ENCODE measurements at places on chromosomes 5 and 9.

GRCh38 chr9:133146746-133147411, 16.8 kb downstream of the GBGT1 start:
- DNase-seq: no peak

DNA sequence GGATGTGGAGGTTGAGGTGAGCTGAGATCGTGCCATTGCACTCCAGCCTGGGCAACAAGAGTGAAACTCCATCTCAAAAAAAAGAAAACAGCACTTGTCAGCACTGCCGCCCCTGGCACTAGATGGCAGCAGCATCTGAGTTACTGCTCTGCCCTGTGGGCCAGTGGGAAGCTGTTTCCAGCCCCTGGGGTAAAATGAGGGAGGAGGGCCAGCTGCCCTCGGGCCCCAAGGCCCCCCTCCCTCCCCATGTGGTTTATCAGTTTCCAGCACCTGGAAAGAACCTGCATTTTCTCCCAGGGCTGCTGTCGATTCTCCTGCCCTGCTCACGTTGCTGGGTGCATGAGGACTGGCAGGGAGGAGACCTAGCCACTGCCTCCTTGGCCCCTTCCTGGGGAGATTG, 13.2 kb upstream of the CEL start:
- DNase-seq: no peak

- DNase-seq: no peak
Observed at GRCh38 chr5:175683231-175683630, 25.4 kb downstream of the HRH2 start.

- DNase-seq: no peak
Observed at GRCh38 chr9:4517274-4517673, 27.0 kb downstream of the SLC1A1 start.

GRCh38 chr5:115209279-115209678, 39.6 kb upstream of the TRIM36 start:
- DNase-seq: peak; percentile 12

DNA sequence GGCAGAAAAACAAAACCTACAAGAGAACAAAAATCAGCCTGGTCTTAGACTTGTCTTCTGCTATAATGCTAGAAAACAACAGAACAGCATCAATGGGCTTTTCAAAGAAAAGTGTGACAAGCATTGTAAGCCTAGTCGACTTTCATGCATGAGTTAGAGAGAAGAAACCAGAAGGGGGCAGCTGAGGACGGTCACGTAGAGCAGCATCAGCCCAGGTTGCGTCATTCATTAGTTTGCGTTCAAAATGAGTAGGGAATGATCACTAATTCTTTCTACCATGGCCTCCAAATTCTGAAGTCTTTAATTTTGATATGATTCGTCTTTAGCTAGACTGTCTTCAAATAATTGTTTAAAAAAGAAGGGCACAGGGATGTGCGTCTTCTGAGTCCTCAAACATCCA, 4.7 kb upstream of the ISCA1 start:
- no peak for DNase-seq

DNA sequence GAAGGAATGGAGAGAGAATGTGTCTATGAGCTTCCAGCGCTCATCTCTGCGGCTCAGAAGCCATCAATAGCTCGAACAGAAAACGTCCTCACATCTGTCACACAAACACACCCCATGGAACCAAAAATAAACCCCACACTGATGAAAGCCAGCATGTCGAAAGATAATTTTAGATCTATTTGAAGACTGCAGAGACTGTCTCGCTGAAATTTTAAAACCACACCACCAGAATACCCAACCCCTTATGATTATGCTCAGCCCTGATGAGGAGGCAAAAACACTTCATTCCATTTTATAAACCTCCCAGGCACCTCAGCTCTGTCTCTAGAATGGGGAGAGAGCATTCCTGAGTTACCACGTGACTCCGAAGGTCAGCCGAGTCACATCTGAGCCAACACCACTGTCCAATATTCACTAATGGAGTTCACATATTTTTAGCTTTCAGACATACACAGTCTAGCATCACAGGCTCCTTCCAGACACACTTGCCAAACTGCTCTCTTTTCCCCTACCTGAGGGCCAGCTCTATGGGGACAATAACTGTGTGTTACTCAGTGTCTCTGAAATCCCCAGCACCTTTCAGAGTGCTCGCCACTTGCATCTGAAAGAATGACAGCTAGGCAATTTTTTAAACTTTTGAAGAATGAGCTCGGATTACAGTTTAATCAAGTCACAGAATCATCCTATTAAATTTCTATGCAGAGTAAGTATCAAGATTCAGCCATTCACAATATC, 63.2 kb downstream of the SERINC5 start:
- no peak for DNase-seq

GRCh38 chr9:122056484-122056883, 36.6 kb downstream of the TTLL11 start:
- DNase-seq: no peak

DNA sequence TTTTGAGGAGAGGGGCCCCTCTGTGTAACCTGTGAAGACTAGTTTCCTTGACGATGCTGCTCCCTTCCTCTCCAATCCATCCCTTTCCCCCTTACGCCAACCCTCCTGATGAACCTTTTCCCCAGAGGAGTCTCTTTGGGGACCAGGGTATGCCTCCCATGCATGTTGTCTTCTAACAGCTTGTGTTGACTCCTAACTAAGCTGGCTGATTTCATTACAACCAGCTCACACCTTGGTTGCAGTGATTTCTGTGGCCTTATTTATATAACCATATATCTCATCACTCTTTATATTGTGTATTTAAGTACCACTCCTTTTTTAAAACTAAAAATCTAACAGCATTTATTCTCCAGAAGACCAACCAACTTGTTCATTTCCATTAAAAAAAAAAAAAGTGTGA, 42.5 kb downstream of the SFXN1 start:
- DNase-seq: no peak

- DNase-seq: peak; percentile 77
Observed at GRCh38 chr9:124869986-124870560, 8.1 kb downstream of the ARPC5L start.
